HT1080 (cell line): ENCODE measurements at places on chromosomes 16 and 17. TPM values are rescaled to one million over a fixed set of nuclear protein-coding genes. Genes with fewer than 3 reads are reported as not detected.

GRCh38 chr16:27363797-27364196, 38.2 kb upstream of the IL21R start:
- no peak for DNase-seq

DNA sequence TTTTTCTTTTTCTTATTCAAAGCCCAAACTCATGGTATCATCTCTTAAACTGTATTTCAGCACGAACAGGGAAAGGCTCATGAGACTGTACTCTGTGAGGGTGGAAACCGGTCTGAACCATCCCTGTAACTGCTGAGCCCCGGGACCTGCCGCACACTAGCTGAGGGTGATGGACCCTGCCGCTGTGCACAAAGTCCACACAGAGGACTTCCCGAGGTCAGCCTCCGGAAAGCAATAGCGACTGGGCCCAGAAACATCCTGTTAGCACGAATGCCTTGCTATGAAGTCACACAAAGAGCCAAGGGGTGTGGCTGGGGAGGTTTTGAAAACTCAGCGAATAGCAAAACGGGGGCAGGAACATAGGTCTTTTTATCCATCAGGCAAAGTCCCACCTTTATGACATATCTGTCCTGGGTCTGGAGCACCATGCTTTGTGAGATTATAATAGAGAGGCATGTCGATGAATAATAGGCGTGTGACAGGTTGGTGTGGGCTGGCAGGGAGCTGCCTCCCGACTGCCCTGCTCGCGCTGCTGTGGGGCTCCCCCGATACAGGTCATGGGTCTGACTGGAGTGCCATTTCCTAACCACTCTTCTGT, 33.4 kb downstream of the CDK5R1 start:
- DNase-seq: no peak

GRCh38 chr16:31074814-31075183, 577 bp downstream of the ZNF646 start:
- DNase-seq: no peak

Gene KCNG4
- not detected in 2 replicates for total RNA-seq

Gene RRAD
- 0.13 TPM in 1 of 2 replicates, not detected in the other for total RNA-seq

- no peak for DNase-seq
Observed at GRCh38 chr17:74818291-74818938, 41.3 kb downstream of the GRIN2C start.

Gene LPO
- total RNA-seq: 0.05 TPM in 1 of 2 replicates, not detected in the other

DNA sequence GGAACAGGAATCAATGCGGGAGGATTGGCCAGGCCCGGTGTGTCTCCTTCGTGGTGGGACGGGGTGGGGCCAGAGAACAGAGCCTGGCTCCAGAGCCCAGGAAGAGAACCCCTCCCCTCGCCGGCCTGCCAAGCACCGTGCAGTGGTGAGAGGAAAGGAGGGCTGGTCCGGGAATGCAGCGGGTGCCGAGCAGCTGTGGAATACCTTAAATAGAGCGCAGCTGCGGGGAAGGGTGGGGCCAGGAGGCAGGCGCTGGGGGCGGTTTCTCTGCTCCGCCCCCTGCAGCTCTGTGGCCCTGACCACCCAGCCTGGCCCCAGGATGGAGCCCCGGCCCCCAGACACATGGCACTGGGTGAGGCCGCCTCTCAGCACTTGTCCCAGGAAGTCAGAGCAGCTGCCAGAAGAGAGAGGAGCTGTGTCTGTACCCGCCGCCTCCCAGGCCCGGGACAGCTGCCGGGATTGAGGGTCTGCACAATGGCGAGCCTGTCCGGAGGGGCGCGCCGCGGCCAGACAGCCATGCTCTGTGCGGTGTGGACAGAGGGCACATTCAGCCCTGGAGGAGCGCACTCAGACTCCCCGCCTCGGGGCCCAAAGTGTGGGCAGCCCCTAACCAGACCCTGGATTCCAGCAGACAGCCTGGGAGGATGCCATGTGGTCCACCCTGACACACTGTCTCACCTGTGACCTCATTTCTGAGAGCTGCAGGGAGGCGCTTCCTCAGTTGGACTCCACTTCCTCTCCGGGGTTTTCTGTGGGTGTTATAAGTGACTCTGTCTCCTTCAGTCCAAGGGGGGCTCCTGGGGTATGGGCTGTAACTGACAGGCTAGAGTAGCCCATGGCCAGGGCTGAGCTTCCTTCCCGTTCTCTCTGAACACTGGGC, 268.8 kb downstream of the SEC14L1 start:
- DNase-seq: no peak

Gene PRSS22
- not detected in 2 replicates for total RNA-seq

DNA sequence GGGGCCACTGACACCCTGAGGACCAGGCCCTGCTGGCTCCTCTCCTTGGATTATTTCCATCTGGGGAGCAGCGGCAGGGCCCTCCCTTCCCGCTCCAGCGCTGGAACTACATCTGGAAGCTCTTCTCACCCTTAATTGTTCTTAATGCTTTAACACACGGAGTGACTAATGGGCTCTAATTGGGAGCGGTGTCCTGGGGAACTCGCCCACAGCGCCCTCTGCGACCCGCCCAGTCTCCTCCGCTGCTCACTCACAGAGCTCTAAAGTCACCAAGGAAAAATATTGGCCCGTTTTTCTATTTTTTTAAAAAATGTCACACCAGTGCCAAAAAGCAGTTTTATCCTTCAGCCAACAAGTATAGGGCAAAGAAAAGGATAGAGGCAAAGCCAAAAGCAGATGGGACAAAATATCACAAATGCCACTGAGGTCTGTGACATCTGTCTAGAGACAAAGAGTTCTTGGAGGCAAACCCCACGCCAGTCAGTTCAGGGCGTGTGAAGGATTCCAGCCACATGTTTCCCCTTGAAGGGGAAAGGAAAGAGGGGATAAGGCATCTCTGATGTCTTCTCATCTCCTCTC, 134.7 kb downstream of the RBFOX3 start:
- DNase-seq: no peak

- DNase-seq: no peak
Observed at GRCh38 chr16:83268169-83268568, 539.6 kb upstream of the HSBP1 start.

- no peak for DNase-seq
Observed at GRCh38 chr17:83080579-83080857, 1.1 kb downstream of the METRNL start.

- peak; percentile 54 for DNase-seq
Observed at GRCh38 chr16:19014461-19014860, 30.7 kb downstream of the TMC7 start.

Gene PRR35
- total RNA-seq: 0.10 TPM in 1 of 2 replicates, not detected in the other

GRCh38 chr17:17888821-17889220, 52.0 kb upstream of the SREBF1 start:
- no peak for DNase-seq

DNA sequence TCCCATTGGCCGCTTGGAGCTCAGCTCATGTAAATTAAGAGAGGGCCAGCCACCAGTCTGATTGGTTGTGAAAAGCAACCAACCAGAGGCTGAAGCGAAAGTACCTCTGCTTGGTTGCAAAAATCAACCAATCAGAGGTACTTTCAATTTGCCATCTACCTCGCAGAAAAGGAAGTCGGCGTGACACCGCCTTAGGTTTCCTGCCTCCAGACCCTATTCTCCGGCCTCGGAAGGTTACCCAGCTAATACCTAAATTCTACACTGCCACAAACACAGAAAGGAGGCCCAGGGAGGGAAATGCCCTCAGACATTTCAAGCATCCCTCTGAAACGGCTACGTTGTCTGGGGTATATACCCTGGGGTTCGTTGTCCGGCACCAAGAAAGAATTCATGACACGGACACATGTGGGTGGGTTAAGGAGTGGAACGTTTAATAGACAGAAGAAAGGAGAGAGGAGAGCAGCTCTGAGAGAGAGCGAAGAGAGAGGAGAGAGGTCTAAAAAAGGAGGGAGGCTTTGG, 481.3 kb downstream of the TMEM114 start:
- peak; percentile 96 for DNase-seq

DNA sequence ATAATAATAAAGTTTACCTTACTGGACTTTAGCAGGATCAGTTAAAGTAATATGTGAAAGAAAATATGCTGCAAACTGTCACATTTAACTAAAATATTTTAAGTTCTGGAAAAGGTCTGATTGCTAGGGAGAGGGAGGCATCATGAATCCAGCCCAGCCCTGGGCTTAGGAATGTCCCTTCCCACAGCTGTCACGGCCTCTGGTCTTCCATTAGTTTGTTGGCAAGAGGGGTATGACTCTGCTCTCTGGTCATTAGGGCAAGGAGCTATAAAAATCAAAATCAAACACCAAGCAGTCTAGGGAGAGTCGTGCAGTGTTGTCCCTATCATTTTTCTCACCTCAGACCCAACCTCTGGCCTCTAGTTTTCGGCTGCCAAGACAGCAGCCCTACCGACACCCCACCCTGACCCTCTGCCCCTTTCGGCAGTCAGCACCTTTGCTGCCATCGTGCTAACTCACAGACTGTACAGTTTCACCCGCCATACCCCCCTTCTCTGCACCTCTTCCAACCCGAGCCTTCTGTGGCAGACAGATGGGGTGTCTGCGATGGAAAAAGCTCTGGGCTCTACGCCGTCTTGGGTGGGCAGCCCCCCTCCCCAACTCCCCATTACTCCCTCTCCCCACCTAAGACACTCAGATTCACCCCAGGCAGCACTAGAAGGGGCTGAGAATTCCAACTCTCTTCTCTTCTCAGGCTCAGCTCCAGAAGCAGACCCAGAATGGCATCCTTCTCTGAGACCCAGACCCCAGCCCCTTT, 41.4 kb downstream of the NEUROD2 start:
- no peak for DNase-seq

GRCh38 chr17:49567871-49568694, 7.6 kb upstream of the NXPH3 start:
- peak; percentile 72 for DNase-seq

DNA sequence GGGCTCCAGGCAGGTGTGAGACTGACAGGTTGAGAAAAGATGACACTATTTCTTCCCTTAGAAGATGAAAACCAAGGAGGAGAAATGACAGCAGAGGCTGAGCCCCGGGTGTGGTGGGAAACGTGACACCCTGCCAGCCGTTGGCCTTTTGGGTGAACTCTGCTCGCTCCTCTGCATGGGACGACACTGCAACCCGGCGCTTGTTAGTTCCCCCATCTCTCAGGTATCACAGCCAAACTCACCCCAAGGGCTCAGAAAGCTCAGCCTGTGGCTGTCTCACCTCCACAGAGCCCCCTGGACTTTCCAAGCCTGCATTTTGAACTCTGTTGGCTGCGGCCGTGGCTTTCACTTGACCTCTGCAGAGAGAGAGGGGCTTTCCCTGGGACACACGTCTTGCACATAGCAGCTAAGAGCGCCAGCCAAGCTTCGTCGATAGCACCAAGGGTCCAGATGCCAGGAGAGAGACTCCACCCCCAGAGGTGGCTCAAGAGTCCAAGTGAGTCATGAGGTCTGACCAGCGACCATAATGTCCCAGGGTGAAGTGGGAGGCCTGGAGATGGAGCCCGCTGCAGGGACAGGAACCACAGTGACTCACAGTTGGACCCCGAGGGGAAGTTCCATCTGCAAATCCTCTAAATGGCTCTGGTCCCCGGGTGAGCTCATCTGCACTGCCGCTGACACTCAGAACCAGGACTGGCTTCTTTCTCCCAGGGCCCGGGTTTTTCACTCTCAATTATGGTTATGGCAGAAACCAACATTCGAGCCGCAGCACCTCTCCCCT, 301.9 kb downstream of the SOX9 start:
- DNase-seq: peak; percentile 97

DNA sequence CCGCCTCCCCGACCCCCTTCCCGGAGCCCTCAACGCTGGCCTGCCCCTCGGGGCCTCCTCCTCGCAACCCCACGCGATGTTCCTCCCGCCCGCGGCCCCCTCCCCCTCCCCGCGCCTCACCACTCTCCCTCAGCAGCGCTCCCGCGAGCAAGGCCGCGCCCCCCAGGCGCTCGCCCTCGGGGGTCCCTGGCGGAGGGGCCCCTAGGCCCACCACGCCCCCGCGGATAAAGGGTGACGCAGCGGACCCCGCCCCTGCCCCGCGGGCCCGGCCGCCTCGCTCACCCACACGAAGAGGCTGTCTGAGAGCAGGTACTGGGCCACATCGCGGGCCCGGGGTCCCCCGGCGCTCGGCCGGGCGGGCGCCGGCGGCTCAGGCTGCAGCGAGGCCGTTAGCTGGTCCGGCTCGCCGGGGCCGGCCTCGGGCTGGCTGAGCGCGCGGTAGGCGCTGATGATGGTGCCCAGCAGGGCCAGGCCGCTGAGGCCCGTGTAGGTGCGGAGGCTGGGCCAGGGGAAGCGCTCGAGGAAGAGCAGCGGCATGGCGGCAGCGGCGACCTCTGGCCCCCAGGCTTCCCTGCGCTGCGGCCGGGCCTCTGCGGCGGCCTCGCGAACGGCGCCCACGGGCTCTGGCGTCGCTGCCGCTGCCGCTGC, 430 bp downstream of the AMFR start:
- no peak for DNase-seq

Gene OR1F1
- total RNA-seq: not detected in 2 replicates

Gene CACNG4
- total RNA-seq: not detected in 2 replicates

Gene TEDC2
- total RNA-seq: 50.8 and 61.3 TPM in 2 replicates

Gene TP53TG3F
- total RNA-seq: 0.10 TPM in 1 of 2 replicates, not detected in the other
